ENCODE measurements at places on chromosomes 6 and 20.

DNA sequence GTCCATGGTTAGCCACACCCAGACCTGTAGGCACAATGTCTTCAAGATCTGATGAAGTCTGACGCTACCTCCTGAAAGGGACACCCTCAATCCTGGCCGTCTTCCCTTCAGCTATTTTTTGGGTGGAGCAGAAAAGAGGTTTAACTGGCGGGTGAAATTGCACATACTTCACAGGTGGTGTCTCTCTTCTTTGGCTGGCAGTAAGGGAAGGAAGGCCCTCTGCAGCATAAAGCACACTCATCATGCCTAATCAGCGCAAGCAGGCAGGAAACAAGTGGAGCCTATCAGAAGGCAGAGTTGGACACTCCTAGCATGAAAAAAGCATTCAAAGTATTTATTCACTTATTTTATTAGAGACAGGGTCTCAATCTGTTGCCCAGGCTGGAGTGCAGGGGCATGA lies 32.9 kb downstream of the PNLDC1 start:
- DNase-seq, result no peak

- no peak for DNase-seq
Observed at GRCh38 chr6:56727097-56727850, 84.6 kb upstream of the DST start.

DNA sequence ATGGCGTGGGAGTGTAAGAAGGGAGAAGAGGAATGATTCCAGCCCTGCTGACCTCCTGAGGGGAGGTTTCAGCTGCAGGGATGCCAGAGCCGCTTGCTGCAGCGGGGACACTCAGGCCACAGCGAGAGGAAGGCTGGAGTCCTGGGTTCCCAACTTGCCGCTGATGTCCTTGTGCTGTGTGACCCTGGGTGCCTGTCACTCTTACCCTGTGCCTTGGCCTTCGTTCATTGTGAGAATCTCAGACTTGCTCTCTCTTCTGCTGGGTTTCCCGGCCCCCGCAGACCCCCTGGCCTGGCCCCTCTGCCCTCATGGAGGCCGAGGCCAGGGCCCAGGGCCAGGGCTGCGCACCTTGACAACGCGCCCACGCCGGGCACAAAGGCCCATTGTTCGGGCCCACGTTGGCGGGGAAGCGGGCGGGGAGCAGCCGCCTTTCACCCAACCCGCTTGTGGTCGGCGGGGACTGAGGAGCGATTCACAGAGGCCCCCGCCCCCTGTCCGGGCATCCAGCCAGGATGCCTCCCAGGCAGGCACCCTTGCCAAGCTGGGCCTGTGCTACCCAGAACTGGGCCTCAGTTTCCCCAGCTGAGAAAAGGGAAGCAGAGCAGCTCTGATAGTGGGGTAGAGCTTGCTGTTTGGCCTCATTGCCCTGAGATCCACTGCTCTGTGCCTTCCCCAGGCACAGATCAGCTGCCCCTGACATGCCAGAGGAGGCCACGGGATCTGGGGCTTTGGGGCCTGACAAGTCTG lies 52.4 kb downstream of the CEBPB start:
- no peak for DNase-seq

- no peak for DNase-seq
Observed at GRCh38 chr20:5973971-5974370, 23.5 kb downstream of the MCM8 start.

DNA sequence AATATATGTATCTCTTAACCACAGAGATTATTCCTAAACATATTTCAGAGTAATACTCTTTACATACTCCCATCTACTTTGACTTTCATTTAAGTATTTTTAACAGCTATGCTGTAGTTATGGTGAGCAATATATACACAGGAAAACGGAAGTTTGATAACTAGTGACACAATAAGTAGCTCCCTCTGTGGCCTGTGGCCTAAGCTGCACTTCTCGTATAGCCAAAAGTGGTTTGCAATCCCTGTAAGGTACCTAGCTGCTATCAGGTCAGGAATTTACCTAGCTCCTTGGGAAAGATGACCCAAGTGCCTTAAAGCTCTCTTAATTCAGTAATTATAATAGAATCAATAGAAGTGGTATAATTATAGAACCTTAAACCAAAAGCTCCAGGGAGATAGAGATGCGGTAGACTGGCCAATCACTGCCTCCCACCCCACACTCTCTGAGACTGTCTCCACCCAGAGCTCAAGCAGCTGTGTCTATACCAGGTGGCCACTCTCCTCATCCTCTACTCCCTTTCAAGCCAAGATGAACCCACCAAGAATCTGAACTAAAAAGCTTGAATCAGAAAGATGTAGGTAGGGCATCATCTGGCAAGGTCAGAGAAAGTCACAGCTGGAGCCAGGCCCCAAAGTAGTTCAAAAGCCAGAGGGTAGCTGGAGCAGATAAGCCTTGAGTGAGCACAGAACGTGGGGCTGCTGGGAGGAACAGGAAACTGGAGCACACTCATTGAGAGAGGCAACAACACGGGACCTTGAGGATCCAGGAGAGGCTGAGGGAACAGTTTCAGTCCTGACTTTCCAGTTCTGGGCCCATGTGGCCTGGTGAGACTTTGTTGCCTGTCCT lies 84.9 kb upstream of the ASF1A start:
- DNase-seq, result peak; percentile 76

GRCh38 chr6:20033697-20034407 lies 178.4 kb downstream of the MBOAT1 start:
- no peak for DNase-seq

DNA sequence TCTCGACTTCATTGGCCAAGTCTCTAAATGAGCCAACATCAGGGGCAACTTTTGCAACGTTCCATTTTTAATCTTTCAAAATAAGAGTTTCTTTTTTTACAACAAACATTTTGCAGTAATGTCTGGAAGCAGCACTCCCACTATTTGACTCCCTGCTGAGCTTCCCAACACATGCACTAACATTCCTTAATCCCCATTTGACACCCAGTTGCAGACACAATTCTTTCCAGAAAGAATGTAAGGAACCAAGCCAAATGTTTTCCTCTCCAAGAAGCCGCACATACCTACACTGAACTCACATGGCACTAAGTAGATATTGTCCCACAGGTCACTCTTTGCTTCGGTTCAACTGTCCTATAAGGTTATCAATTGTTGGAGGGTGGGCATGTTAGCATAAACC lies 165.6 kb downstream of the GRM1 start:
- DNase-seq, result no peak

DNA sequence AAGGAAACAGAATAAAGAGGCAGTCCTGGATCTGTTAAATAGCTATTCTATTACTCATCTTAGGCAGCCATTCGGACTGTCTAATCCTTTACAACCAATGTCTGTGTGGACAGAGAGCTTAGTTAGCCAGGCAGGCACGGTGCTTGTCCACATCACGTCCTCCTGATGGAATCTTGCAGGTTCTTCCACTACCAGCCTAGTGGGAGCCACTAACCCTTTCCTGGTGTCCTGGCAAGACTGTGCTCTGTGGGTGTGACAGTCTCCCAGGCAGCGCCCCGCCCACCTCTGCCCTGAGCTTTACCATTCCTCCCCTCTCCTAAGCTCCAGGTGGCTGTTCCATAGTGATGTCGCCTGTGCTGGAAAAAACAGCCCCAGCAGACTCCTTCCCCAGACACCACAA lies 78.3 kb upstream of the CLDN20 start:
- no peak for DNase-seq
